ENCODE measurements at places on chromosomes 5 and 9. TPM values are rescaled to one million over a fixed set of nuclear protein-coding genes. Genes with fewer than 3 reads are reported as not detected.

DNA sequence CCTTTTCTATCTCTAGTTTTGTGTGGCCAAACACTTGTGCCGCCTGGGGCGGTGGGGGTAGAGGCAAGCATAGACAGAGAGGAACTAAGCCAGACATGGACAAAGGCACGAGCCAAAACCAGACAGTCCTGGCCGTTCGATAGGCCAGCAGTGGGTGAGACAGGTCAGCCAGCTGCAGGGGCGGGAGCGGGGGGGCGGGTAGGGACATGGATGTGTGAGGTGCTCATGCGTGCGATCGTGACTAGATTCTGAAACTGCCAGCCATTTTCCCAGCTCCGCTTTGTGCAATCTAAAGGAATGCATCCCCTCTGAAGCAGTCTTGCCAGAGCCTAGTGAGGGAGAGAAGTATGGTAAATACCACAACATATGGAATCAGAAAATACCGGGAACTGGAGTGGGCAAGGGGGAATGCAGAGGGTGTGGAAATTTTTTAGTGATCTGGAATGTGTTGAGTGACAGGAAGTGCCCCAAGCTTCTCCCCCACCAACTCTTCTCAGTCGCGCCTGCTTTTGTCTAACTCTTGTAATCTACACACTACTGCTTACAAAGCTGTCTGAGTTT lies 111.9 kb downstream of the NR6A1 start:
- H3K4me3 ChIP-seq, result peak overlapping the region; percentile 75
- H3K4me1 ChIP-seq, result peaks cover 27% of the 10 kb centered on the region
- DNase-seq, result peak; percentile 34
- peaks cover 13% of the 10 kb centered on the region for H3K27me3 ChIP-seq

Gene PCDHB10
- total RNA-seq, result not detected

- peaks cover 8% of the 10 kb centered on the region for H3K27me3 ChIP-seq
- no peak for DNase-seq
- no peak overlapping the region for H3K27ac ChIP-seq
- no peaks in the 10 kb centered on the region for H3K4me1 ChIP-seq
- H3K36me3 ChIP-seq, result no peaks in the 10 kb centered on the region
These were observed 94.8 kb upstream of the SMARCA2 start for GRCh38 chr9:1920386-1920785.

Gene EQTN
- total RNA-seq, result not detected

GRCh38 chr9:37787059-37787458 lies 2.2 kb upstream of the EXOSC3 start:
- no peaks in the 10 kb centered on the region for H3K27me3 ChIP-seq
- no peak overlapping the region for H3K4me3 ChIP-seq
- H3K4me1 ChIP-seq, result peaks cover 23% of the 10 kb centered on the region
- no peak for DNase-seq
- peaks cover 23% of the 10 kb centered on the region for H3K36me3 ChIP-seq
- no peak overlapping the region for H3K27ac ChIP-seq

- H3K36me3 ChIP-seq, result no peaks in the 10 kb centered on the region
- no peak for DNase-seq
- no peaks in the 10 kb centered on the region for H3K4me1 ChIP-seq
- no peak overlapping the region for H3K4me3 ChIP-seq
- no peaks in the 10 kb centered on the region for H3K27me3 ChIP-seq
These were observed 542.1 kb downstream of the IRX1 start for GRCh38 chr5:4137781-4138180.

GRCh38 chr9:972501-973294 lies 3.8 kb upstream of the DMRT3 start:
- H3K27ac ChIP-seq, result no peak overlapping the region
- peaks cover 12% of the 10 kb centered on the region for H3K4me1 ChIP-seq
- H3K36me3 ChIP-seq, result peaks cover 19% of the 10 kb centered on the region
- no peak for DNase-seq
- H3K4me3 ChIP-seq, result peak overlapping the region; percentile 3
- peaks cover 75% of the 10 kb centered on the region for H3K27me3 ChIP-seq

- DNase-seq, result peak; percentile 48
- peaks cover 33% of the 10 kb centered on the region for H3K4me1 ChIP-seq
- peaks cover 3% of the 10 kb centered on the region for H3K36me3 ChIP-seq
- H3K27me3 ChIP-seq, result peaks cover 7% of the 10 kb centered on the region
- H3K27ac ChIP-seq, result peak overlapping the region; percentile 51
These were observed 73.4 kb downstream of the ANGPTL2 start for GRCh38 chr9:127049044-127049443.

Gene EIF4E1B
- total RNA-seq, result not detected

DNA sequence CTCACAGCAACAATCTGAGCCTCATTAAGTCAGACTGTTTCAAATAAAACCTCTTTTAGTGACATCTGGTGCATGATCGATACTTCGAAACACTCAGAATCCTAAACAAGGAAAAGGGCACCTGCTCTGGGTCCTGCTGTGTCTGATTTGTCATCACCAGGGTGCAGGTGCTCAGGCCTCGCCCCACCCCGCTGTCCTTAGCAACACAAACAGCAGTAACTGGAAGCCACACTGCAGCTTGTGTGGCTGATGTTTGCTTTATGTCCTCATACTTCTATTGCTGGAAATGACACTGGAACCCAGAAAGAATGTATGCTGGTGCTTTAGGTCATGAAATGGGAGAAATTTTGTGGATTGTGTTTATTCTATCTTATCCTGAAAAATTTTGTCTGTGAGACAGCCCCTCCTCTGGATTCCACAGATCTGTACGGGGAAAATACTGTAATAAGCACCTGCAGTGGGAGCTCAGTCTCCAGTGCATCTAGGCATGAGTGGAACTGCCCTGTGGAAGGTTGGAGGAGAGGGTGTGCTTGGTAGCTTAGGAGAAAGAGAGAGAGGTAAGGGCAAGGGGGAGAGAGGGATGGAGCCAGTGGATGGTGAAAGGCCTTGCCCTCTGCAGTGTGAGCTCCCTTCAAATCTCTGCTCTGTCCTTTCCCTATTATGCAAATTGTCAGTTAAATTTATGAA lies 284.2 kb downstream of the SMARCA2 start:
- H3K4me3 ChIP-seq, result no peak overlapping the region
- H3K4me1 ChIP-seq, result no peaks in the 10 kb centered on the region
- DNase-seq, result no peak
- no peaks in the 10 kb centered on the region for H3K36me3 ChIP-seq
- no peaks in the 10 kb centered on the region for H3K27me3 ChIP-seq

Gene GZMA
- 356 TPM for total RNA-seq

GRCh38 chr5:55173687-55174230 lies 782 bp upstream of the CDC20B start:
- peaks cover 55% of the 10 kb centered on the region for H3K27me3 ChIP-seq
- no peak for DNase-seq
- no peaks in the 10 kb centered on the region for H3K36me3 ChIP-seq

DNA sequence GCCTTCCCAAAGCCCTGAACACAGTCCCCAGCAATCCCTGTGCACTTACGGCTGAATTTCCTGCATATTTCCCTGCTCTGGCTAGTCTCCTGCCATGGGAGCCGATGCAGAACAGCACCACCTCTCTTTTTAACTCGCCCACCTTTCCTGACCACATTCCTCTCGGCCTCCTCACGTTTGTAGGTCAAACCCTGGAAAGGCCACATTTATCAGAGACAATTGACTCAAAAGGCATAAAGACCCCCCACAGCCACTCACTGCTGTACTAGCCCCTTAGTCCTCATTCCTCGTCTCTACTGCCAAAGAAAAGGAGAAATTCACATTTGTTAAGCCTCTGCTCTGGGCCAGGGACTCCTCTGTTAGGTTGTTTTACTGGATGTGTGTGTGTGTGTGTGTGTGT lies 43.6 kb downstream of the ENC1 start:
- no peaks in the 10 kb centered on the region for H3K36me3 ChIP-seq
- peaks cover 23% of the 10 kb centered on the region for H3K27me3 ChIP-seq
- H3K4me1 ChIP-seq, result no peaks in the 10 kb centered on the region
- H3K4me3 ChIP-seq, result no peak overlapping the region

Gene NR5A1
- not detected for total RNA-seq

DNA sequence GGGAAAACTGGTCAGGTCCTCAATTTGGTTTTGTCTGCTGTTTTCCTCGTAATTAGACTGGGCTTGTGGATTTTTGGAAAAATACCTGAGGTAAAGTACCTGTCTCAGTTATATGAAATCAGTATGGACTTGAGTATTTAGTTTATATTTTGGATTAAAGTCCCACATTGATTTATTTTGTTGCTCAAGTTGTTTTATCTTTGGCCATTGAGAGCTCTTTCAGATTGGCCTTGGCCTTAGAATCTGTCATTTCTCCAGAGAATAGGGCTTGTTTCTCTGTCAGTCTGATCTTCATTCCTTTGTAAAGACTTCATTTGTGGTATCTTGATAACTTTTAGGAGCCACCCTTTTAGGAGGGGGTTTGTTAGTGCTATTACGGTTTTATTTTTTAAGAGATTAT lies 21.2 kb downstream of the UBAP1 start:
- peaks cover 14% of the 10 kb centered on the region for H3K4me1 ChIP-seq
- H3K36me3 ChIP-seq, result peaks cover 31% of the 10 kb centered on the region
- no peak for DNase-seq
- no peaks in the 10 kb centered on the region for H3K27me3 ChIP-seq

- no peak overlapping the region for H3K4me3 ChIP-seq
- peaks cover 4% of the 10 kb centered on the region for H3K27me3 ChIP-seq
- no peak overlapping the region for H3K27ac ChIP-seq
- H3K36me3 ChIP-seq, result no peaks in the 10 kb centered on the region
- H3K4me1 ChIP-seq, result peaks cover 7% of the 10 kb centered on the region
- no peak for DNase-seq
These were observed 39.9 kb upstream of the IL17B start for GRCh38 chr5:149418910-149419531.

DNA sequence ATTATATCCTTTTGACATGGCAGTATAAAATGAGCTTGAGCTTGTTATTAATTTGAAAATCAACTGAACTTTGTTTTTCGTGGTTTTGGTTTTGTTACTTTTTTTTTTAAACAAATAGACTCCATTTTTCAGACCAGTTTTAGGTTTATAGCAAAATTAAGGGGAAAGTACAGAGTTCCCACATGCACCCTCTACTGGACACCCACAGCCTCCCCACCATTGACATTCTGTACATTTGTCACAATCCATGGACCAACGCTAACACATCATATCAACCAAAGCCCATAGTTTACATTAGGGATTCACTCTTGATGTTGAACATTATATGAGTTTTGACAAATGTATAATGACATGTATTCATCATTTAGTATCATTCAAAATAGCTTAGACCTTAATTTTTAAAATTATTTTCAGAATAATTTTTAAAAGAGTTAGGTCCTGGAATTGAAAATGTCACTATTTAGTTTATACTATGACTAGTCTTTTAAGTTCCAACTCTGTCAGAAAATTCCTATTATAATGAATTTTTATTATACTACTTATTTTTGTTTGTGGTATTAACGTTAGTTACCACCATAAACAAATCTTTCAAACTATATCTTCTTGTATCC lies 35.3 kb upstream of the JMY start:
- H3K27me3 ChIP-seq, result no peaks in the 10 kb centered on the region
- H3K4me1 ChIP-seq, result no peaks in the 10 kb centered on the region
- no peak overlapping the region for H3K27ac ChIP-seq

Gene LCN9
- total RNA-seq, result not detected

Gene NOXA1
- 0.52 TPM for total RNA-seq

Gene ZNF367
- total RNA-seq, result 38.4 TPM

GRCh38 chr5:57595523-57595991 lies 112.9 kb upstream of the ACTBL2 start:
- no peak for DNase-seq
- H3K4me1 ChIP-seq, result no peaks in the 10 kb centered on the region
- peaks cover 2% of the 10 kb centered on the region for H3K27me3 ChIP-seq
- H3K36me3 ChIP-seq, result no peaks in the 10 kb centered on the region

Gene TLR4
- 0.16 TPM for total RNA-seq

- H3K4me3 ChIP-seq, result no peak overlapping the region
- no peak for DNase-seq
- H3K27me3 ChIP-seq, result no peaks in the 10 kb centered on the region
- no peak overlapping the region for H3K27ac ChIP-seq
These were observed 61.3 kb upstream of the TYRP1 start for GRCh38 chr9:12631866-12632265.

DNA sequence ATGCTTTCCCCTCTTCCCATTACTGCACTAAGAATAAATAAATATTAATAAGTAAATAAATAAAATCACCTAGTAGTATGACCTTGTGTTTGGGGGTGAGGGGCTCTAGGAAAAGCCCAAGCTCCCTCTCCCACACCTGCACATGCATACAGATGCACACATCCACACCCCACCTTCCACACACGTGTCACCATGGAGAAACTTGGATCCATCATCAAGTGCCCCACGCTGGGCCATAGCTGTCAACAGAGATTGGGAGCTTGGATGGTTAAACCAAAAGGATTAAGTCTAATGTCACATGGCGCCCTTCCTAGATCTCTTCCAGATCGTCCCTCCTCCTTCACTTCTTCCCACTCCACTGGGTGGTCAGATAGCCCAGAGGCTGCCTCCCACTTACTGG lies 37.0 kb downstream of the TMEM215 start:
- no peak overlapping the region for H3K4me3 ChIP-seq
- peaks cover 7% of the 10 kb centered on the region for H3K27me3 ChIP-seq
- H3K4me1 ChIP-seq, result no peaks in the 10 kb centered on the region

DNA sequence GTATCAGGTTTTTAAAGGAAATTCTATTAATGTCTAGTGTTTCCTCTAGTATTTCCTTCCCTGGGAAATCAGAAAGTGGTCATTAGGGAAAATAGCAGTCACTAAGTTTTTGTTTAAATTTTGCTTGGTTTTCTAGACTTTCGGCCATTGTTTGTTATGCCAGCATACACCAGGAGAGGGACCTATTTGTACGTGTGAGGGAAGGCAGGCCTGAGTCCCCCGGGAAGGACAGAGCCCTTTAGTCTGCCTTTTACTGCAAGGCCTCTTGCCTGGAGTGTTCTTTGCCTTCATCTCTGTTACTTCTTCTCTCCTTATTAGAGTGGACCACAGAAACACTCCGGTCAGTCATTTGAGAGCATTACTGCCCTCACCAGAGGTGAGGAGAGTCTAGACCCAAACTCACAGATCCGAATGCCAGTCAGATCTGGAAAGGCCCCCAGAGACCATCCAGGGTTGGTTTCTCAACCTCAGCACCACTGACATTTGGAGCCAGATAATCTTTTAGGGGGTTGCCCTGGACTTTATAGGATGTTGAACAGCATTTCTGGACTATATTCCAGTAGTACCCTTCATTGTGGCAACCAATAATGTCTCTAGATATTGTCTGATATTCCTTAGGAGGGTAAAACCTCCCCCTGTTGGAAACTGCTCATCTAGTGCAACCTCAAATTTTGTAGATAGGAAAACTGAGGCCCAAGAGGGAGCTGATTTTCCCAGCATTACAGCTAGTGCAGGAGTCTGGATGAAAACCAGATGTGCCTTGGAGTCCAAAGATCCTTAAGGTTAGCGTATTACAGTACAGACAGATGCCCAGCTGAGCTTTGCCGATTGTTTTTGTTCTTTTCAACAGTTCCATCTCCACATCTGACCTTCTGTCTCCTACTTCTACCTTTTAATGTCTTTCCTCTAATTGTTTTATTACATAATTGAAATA lies 93.0 kb upstream of the NIPAL4 start:
- H3K36me3 ChIP-seq, result peaks cover 77% of the 10 kb centered on the region
- no peaks in the 10 kb centered on the region for H3K27me3 ChIP-seq

Gene ANGPTL2
- total RNA-seq, result not detected

GRCh38 chr9:127398715-127399400 lies 1.9 kb downstream of the SLC2A8 start:
- peak overlapping the region; percentile 53 for H3K27ac ChIP-seq
- peak overlapping the region; percentile 69 for H3K4me3 ChIP-seq
- H3K4me1 ChIP-seq, result peaks cover 18% of the 10 kb centered on the region
- DNase-seq, result no peak
- no peaks in the 10 kb centered on the region for H3K36me3 ChIP-seq

Data from activated CD8-positive, alpha-beta T cell treated with anti-CD3 and anti-CD28 coated beads, Interleukin-2, amount 10 ng/mL, durations not matched to agents 7 days and 5 days (primary cell).